ENCODE measurements at places on chromosomes 5 and 9. TPM values are rescaled to one million over a fixed set of nuclear protein-coding genes. Genes with fewer than 3 reads are reported as not detected.

The ALDH1A1 gene
- total RNA-seq: 0.54 TPM

The CCNH gene
- 46.8 TPM for total RNA-seq

The FOXD4 gene
- not detected for total RNA-seq

The PCDHB10 gene
- total RNA-seq: not detected

The PPP3R2 gene
- total RNA-seq: not detected

The TSLP gene
- not detected for total RNA-seq

The NRARP gene
- total RNA-seq: 9.2 TPM

The OR1J2 gene
- not detected for total RNA-seq

The CARD9 gene
- total RNA-seq: 2.4 TPM

All from GM12878 (cell line).